ENCODE measurements at places on chromosomes 11 and 22.

GRCh38 chr11:94907226-94907625, 66.1 kb downstream of the CWC15 start:
- DNase-seq: no peak

DNA sequence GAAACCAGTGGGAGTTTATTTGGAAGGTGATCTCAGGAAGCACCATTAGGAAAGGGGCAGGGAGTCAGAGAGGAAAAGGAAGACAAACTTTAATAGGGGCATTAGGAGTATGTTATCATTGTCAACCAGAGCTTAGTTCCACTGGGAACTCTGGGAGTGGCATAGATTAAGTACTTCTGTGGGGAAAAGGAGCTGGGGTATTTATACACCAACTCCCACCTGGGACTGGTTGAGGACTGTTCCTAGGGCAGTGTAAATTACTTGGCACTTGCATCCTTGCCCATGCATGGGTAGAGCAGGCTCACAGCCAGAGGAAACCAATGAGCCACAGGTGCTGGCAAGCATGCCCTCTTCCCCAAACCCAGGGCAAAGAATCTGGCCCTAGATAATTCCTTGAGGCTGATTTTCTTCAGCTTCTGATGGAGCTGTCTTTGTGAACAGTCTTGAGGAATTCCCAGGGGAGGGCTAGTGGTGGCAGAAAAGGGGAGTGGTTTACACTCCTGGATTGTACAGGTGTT, 541.2 kb downstream of the MIAT start:
- DNase-seq: no peak

DNA sequence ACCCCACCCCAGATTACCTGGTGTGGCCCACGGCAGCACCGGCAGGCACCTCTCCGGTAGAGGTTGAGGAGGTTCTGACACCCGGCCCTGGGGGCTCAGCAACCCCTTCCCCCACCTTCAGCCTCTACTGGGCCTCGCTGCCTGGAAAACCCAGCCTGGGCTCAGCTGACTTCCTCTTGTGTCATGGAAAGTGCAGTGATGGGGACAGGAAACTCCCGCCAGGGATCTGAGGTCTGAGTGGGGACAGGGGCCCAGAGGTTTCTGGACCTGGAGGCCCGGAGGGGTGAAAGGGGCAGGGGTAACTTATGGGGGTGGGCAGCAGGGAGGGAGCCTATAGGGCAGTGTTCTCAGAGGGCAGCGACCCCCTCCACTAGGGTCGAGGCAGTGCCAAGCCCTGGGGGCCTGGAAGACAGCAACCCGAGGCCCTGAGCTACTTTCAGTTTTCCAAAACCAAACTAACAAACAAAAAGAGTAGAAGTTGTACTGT, 10.0 kb upstream of the CD5 start:
- DNase-seq: no peak

DNA sequence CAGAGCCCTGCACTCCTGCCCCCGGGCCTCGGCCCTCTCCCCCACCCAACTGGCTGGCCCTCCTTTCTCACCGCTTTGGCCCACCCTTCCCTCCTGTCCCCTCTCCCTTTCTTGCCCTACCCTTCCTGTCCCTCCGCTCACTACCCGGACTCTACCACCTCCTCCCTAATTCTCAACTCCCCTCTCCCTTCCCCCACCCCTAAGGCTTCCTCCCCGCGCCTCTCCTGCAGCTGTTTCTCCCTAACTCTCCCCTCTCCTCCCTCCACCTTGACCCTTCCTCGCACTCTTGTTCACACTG, 421 bp downstream of the SLC15A3 start:
- DNase-seq: no peak

- no peak for DNase-seq
Observed at GRCh38 chr11:120908461-120909181, 115.3 kb upstream of the TBCEL start.

GRCh38 chr11:65298131-65298535, 16.5 kb upstream of the CDC42EP2 start:
- no peak for DNase-seq

DNA sequence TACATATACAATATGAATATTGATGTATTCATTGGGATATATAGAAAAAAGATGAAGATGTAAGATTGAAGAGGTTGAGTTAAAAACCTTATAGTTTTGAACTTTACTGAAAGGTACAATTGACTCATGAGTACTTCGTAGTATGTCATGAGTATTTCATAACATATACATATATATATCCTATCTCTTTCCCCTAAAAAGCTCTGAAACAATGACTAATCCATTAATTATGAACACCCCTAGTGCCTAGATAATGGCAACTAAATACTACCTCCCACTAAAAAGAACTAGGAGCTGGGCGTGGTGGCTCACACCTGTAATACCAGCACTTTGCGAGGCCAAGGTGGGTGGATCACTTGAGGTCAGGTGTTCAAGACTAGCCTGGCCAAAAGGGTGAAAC, 31.5 kb downstream of the SLC35F2 start:
- DNase-seq: no peak

DNA sequence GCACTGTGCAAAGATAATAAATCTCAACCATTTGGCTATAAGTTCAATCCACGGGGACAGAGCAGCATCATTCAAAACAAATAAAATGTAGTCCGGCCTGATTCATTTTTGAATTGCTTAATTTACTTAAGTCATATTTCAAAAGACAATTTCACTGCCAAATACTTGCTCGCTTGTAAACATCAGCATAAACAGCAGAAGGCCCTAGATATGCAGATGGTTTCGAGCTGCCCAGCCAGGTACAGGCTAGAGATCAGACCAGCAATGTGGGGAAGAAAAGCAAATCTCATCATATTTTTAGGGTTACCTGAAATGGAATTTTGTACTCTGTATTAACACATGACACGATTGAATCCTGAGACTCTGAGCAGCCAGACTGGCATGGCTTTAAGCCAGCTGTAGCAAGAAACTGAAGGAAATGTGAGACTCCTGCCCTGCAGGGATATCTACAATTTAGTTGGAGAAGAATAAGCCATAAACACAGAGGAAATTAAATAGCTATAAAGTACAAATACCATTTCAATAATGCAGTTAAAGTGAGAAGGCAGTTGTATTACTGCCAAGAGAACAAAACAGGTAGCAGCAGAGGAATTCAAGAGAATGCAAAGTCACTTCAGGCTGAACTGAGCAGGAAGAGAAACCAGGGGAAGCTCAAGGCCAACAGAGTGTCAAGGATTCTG, 440.3 kb downstream of the ETS1 start:
- DNase-seq: no peak

DNA sequence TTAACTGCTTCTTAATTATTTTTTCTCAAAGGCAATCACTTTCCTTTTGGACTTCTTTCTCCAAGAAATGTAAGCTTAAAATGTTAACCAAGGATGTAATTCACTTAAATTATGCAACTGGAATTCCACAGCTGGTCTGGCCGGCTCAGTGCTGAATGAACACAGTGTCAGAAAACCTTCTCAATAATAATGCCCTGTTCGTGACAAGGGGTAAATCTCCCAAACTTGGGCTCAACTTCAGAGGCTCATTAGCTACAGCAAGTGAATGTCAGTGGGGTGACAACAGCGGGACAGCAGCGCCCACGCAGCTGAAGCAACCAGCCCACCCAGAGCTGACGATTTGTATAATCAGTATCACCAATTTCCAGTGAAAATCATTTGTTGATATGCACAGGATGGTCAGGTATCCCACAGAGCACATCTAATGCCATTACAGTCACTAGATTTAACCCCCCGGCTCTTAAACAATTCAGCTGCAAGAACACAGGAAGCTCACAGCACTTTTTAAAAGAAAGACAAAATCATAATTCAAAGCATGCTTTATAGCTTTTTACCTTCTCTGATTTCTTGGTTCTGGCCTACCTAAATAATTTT, 704.8 kb downstream of the DLG2 start:
- no peak for DNase-seq

DNA sequence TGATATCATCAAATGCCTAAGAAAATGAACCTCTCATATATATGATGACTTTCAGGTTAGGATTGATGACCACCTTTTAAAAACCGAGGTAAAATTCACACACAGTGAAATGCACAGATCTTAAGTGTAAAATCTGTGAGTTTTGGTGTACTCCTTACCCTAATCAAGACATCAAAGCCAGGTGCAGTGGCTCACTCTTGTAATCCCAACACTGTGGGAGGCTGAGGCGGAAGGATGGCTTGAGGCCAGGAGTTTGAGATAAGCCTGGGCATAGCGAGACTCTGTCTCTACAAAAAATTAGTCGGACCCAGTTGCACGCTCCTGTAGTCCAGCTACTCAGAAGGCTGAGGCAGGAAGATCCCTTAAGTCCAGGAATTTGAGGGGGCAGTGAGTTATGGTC, 140.4 kb downstream of the UVRAG start:
- DNase-seq: no peak

DNA sequence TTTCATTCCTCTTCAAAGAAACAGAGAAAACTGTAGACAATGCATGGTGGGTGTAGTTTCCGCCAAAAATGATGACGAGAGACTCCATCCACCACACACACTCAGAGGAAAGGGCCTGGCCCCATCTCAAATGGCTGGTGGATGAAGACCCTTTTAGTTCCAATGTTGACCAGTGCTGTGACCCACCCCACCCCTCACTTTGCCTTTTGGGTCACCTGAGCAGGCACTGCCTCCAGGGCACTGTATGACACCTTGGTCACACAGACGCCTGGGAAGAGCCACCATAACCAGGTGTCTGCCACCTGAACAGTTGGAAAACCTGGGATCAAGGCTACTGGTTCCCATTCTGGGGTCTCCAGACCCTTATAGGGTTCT, 121.3 kb downstream of the MPPED1 start:
- DNase-seq: no peak

All from stimulated activated CD4-positive, alpha-beta T cell treated with anti-CD3 and anti-CD28 coated beads, TNF-alpha, amount 100 ng/mL, for 4 hours (primary cell).